T-cell (primary cell): ENCODE measurements at places on chromosomes 16 and 17.

GRCh38 chr16:57690782-57691471, 3.7 kb upstream of the DRC7 start:
- no peak for DNase-seq

DNA sequence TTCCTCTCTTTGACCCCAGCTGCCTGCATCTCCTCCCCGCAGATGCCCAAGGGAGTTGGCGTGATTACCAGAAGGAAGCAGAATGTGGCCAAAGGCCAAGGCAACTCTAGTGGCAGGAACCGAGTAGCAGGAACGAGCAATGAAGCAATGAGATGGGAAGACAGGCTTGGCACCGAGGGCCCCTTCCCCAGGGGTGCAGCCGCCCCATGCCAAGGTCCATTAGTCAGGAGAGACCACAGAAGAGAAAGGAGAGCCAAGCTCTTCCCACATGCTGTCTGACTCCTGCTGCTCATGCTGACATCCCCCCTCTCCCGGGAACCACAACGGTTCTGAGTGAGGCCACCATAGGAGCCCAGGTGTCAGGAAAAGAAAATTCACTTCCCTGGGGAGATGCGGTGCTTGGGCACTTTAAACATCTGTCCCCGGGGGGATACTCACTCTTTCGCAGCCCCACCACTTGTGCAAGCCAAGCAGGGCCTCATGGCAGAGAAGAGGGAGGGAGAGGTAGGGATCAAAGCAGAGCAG, 67.4 kb downstream of the MYO18A start:
- DNase-seq = no peak

DNA sequence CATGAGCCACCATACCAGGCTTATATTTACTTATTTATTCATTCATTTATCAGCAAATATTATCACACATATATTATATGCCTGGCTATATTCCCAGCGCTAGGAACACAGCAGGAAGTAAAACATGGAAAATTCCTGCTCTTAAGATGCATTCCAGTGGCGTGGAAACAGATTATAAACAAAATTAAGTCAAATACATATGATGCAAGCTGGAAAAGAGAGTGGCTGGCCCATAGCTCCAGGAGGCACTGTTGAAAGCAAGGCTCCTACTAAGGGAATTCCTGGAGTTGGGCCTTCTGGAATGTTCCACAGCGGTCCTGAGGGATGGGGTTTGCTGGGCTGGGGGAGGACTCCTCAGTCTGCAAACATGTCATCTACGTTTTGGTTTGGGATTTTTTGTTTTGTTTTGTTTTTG, 18.4 kb downstream of the ADCY9 start:
- DNase-seq = no peak

GRCh38 chr17:45132572-45133463, 503 bp upstream of the PLCD3 start:
- peak; percentile 64 for DNase-seq

- peak; percentile 7 for DNase-seq
Measured at GRCh38 chr17:57916925-57917858, 38.0 kb downstream of the CUEDC1 start.

DNA sequence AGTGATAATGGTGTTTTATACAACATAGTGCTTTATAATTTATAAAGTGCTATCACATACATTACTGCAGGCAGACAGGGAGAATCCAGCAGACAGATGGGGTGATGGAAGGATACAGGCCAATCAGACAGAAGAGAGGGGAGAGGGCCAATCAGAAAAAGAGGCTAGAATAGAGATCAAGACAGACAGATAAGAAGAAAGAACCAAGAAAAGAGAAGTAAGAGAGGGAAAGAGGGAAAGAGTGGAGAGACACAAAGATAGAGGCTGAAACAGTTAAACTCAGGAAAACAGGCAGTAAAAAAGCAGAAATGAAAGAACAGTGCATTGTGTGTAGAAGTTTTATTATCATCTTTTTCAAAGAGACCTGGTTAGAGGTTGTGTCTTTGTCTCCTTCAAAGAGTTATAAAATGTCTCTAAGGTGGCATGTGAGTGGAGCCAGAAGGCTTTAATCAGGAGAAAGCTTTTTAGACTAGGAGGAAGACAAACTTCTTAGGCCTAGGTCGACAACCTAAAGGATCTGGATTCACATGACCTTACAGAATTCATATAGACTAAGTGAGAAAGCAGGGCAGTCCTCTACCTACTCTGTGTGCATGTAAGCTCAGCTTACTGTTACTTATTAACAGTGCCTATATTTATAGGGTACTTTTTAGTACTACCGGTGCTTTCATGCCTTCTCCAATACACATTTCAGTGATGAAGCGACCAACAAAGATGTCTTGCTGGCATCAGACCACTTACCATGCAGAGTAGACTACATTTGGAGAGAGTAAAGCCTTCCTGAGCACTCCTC, 8.3 kb upstream of the CHD3 start:
- no peak for DNase-seq

GRCh38 chr17:77330602-77331081, 189.9 kb downstream of the SEC14L1 start:
- DNase-seq = no peak

DNA sequence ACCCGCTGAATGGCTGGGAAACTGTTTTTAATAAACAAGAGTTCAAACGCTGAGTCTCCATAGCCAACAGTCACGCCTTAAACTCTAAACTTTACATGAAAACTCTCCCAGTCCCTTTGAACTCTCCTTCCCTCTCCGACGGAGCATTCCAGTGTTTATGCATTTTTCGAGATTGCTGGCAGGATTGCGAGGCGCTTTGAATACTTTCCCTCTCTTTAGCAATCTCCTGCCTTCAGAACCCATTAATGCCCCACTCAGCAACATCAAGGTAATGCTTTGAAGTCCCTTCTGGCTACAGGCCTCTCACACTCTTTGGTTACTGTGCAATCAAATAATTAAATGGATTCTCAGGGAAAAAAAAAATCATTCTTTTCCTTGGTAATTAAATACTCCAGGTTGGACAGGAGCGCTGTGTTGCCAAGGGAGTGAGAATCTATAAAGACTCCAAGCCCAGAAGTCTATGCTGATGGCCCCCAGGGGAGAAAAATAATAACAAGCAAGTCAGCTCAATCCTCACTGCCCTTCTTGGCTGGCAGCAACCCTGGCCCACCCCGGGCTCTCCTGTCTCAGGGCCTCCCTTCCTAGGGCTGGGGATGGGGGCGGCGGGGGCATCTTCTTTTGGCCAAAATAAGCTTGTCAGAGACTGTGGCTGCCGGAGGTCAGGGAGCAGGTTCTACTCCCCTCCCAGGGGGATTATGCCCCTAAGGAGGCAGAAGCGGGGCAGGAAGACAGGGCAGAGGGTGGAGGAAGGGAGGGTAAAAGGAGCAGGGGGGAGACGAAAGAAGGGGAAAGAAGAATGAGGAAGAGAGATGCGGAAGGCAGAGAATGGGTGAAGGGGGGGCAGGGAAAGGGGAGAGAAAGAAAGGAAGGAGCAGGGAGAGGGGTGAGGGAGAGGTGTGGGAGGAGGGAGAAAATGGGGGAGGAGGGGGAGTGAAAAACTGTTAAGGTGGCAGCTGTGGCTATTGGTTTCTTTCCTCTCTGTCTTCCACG, 45.2 kb downstream of the AXIN2 start:
- DNase-seq = no peak

GRCh38 chr17:73693071-73693470, 48.8 kb upstream of the SDK2 start:
- DNase-seq = no peak

DNA sequence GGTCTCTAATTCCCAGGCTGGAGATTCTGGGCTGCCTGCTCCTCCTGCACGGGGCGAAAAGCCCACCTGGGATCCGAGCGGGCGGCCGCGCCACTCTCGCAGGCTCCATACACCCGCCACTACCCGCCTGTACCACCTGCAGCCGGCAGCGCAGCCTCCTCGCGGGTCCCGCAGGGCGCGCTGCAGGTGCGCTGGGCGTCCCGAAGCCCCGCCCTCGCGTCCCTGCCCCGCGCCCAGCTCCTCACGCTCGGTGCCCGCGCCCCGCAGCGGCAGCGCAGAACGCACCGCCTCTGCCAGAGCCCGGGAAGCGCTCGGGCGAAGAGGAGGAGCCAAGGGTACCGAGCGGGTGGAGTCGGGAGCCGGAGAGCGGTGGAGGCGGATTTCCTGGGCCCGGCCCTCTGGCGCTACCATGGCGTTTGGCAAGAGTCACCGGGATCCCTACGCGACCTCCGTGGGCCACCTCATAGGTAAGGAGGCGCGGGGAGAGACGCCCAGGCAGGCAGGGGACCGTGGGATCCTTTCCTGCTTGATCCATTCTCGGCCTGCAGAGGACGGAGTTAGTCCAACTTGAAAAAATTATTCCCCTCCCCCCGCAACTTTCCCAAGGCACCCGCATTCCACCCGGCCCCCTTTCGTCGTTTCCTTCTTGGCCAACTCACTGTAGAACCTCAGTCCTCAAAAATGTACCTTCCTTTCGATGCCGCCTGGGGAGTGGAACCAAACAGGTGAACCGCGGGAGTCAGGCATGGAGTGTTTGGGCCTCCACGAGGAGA, at the start of gene TOM1L1:
TSS of gene TOM1L1 (plus strand) at position 396 of the 773 bp plus-strand sequence. CDS start at position 410, 14 bp downstream.
- no peak for DNase-seq

DNA sequence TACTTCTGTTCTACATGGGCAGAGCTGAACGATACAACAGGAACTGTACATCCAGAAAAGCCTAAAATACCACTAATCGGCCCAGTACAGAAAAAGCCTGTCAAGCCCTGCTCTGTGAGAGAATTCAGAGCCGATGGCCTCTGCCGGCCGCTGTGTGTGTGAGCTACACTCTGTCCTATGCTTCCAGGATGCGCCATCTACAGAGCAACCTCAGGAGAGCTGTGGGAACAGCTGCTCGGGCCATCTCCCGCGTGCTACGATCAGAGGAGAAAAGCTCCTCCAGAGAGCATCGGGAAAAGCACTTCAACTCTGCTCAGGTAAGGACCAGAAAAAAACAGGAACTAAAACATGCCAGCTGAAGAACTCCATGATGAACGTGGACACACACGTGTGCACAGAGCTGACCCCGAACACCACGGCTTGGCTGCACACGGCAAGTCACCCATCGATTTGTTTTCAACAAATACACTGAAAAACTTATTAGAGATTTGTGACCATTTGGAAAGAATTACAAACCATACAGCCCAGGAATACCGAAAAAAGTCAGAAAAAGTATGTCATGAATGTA, 115.9 kb downstream of the ANKRD11 start:
- no peak for DNase-seq

DNA sequence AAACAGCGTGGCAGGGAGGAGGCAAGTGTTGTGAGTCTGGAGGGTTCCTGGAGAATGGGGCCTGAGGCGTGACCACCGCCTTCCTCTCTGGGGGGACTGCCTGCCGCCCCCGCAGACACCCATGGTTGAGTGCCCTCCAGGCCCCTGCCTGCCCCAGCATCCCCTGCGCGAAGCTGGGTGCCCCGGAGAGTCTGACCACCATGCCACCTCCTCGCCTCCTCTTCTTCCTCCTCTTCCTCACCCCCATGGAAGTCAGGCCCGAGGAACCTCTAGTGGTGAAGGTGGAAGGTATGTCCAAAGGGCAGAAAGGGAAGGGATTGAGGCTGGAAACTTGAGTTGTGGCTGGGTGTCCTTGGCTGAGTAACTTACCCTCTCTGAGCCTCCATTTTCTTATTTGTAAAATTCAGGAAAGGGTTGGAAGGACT, at the start of gene CD19:
TSS of gene CD19 (plus strand) at position 171 of the 425 bp plus-strand sequence. CDS start at position 201, 30 bp downstream.
- no peak for DNase-seq

GRCh38 chr17:43543771-43544575, 2.2 kb downstream of the ETV4 start:
- no peak for DNase-seq

DNA sequence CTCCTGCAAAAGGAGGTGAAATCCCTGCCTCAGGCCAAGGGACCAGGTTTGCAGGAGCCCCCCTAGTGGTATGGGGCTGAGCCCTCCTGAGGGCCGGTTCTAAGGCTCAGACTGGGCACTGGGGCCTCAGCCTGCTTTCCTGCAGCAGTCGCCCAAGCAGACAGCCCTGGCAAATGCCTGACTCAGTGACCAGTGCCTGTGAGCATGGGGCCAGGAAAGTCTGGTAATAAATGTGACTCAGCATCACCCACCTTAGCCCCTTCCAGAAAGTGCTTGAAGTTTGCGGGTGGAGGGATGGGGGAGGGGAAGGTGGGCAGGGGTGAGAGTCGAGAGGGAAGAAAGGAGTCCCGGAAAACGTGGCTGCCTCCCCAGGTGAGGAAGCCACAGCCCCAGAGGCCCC, 2.1 kb downstream of the MC1R start:
- DNase-seq = no peak

- DNase-seq = no peak
Measured at GRCh38 chr17:50301891-50302584, 27.8 kb downstream of the TMEM92 start.

- no peak for DNase-seq
Measured at GRCh38 chr16:49356728-49357488, 16.7 kb upstream of the C16orf78 start.

DNA sequence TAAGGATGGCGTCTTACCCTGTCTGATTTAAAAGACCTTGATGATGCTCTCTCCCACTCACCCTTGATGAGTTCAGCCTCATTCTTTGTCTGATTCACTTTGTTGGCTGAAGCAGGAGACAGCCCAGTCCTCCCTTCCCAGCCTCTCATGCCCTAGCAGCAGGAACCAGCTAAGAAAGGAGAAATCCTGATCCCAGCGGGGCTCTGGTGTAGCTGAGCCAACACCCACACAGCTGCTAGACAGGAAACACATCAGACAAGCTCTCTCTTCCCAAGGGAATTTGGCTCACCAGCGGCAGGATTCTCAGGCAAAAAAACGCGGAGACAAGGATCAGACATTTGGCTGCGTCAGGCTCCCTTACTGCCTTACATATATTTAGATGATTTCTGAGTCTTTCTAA, 211.5 kb downstream of the CDH11 start:
- DNase-seq = no peak
